A549 treated with Hydrocortisone at 1 μM for 4 hours (cell line): ENCODE measurements at places on chromosomes 4 and X. TPM values are rescaled to one million over a fixed set of nuclear protein-coding genes. Genes with fewer than 3 reads are reported as not detected.

The TLR3 gene
- 0.25 to 0.40 TPM (median 0.33 TPM) in 5 replicates for total RNA-seq

The ADH1B gene
- total RNA-seq = not detected in 5 replicates

The AREG gene
- 26.1 to 32.1 TPM (median 28.2 TPM) in 5 replicates for total RNA-seq

The PAK3 gene
- 0.08 TPM in 2 of 5 replicates, not detected in the others for total RNA-seq

The GUCY1B1 gene
- 0.17 to 0.36 TPM (median 0.26 TPM) in 5 replicates for total RNA-seq

The PDCL2 gene
- total RNA-seq = not detected in 5 replicates

The GSPT2 gene
- total RNA-seq = 7.8 to 10.2 TPM (median 8.7 TPM) in 5 replicates

The XG gene
- 0.03 TPM in 1 of 5 replicates, not detected in the others for total RNA-seq

The TNIP3 gene
- total RNA-seq = 0.22 to 0.60 TPM (median 0.35 TPM) in 5 replicates

The FMR1NB gene
- total RNA-seq = not detected in 5 replicates

The SHROOM2 gene
- 0.63 to 1.2 TPM (median 0.86 TPM) in 5 replicates for total RNA-seq

The ARFIP1 gene
- total RNA-seq = 12.1 to 19.1 TPM (median 15.3 TPM) in 5 replicates

The PLAC8 gene
- 0.46 to 1.2 TPM (median 1.1 TPM) in 5 replicates for total RNA-seq

The ERVMER34-1 gene
- total RNA-seq = 0.32 to 0.78 TPM (median 0.56 TPM) in 5 replicates

The PARM1 gene
- 0.50 to 0.62 TPM (median 0.55 TPM) in 5 replicates for total RNA-seq

The CYSLTR1 gene
- not detected in 5 replicates for total RNA-seq

The SHISA3 gene
- not detected in 5 replicates for total RNA-seq
